ENCODE measurements at places on chromosomes 3 and 15.
A peak's percentile ranks its signal among the peaks of the same experiment; 100 is the strongest.

DNA sequence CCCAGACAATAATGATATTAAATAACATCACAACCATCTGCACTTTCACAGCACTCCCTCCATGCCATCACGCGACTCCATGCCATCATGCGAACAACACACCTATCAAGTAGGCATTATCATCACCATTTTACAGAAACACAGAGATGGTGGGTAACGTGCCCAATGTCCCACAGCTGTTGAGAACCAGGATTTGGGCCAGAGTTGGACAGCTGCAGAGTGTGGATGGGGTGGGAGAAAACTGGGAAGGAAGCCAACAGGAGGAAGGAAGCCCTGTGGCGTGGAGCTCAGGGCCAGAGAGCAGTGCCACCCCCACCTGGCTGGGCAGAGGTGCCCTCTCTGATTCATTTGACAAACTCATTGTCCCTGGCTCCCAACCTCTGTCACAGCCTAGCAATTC, 29.0 kb downstream of the RBPMS2 start:
- DNase-seq: no peak

DNA sequence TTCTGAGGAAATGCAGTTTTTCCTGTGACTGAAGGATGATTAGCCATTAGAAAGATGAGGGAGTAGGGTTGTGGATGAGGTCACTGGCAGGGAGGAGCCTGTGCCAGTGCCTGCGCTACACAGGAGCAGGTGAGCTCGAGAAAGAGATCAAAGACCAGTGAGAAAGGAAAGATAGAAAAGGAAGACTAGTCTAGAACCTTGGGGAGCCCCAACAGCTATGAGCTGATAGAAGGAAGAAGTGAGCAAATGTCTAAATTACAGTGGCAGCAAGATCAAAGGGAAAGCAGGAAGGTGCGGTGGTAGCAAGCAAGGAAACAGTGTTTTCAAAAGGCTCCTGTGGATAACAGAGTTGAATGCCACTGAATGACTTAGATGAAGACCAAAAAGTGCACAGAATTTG, 39.6 kb downstream of the LNP1 start:
- no peak for DNase-seq

GRCh38 chr3:53570709-53571108, 76.3 kb downstream of the CACNA1D start:
- DNase-seq: no peak

DNA sequence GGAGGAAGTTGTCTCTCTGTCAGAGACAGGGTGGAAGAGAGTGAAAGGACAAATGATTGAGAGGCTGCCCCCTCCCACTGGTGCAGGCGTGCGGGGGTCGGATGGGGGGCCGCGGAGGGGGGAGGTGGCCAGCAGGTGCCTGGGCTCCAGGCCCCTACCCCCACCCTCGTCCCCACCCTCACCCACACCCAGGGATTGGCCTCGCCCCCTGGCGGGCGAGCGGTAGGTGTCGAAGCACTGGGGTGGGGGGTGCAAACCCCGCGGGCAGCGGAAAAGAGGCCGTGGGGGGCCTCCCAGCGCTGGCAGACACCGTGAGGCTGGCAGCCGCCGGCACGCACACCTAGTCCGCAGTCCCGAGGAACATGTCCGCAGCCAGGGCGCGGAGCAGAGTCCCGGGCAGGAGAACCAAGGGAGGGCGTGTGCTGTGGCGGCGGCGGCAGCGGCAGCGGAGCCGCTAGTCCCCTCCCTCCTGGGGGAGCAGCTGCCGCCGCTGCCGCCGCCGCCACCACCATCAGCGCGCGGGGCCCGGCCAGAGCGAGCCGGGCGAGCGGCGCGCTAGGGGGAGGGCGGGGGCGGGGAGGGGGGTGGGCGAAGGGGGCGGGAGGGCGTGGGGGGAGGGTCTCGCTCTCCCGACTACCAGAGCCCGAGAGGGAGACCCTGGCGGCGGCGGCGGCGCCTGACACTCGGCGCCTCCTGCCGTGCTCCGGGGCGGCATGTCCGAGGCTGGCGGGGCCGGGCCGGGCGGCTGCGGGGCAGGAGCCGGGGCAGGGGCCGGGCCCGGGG, at the start of gene KAT2B:
TSS of gene KAT2B (plus strand) at position 682 of the 783 bp plus-strand sequence. CDS start at position 714, 32 bp downstream.
- peak; percentile 81 for DNase-seq

GRCh38 chr15:92527197-92527596, 128.4 kb downstream of the FAM174B start:
- no peak for DNase-seq

- DNase-seq: no peak
These were observed 211.8 kb downstream of the CHST2 start for GRCh38 chr3:143331350-143331749.

- DNase-seq: no peak
These were observed 2.3 kb downstream of the ITPR1 start for GRCh38 chr3:4495294-4496086.

- no peak for DNase-seq
These were observed 17.5 kb upstream of the RBP1 start for GRCh38 chr3:139557041-139557440.

DNA sequence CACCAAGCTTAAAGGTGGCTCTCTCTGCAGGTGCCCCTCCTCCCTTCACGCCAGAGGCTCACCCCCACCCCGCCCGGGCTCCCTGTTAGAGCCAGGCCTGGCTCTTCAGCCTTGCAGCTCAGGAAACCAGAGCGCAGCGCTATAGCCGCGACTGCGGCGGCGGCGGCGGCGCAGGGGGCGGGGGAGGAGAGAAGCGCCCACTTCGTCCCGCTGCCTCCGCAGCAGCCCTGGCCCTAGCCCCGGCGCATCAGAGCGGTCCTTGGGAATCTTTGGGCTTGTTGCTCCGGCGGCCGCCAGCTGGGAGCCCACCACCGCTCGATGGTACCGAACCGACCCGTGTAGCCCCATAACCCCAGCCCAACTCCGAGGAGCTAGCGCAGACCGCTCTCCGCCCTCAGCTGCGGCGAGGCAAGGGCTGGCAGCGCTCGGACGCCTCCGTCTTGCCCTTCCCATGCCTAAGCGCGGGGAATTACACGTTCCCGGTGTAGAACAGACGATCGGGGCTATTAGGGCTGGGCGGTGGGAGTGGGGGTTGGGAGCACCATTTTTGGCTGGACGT, 1.2 kb downstream of the RASGRF1 start:
- no peak for DNase-seq

DNA sequence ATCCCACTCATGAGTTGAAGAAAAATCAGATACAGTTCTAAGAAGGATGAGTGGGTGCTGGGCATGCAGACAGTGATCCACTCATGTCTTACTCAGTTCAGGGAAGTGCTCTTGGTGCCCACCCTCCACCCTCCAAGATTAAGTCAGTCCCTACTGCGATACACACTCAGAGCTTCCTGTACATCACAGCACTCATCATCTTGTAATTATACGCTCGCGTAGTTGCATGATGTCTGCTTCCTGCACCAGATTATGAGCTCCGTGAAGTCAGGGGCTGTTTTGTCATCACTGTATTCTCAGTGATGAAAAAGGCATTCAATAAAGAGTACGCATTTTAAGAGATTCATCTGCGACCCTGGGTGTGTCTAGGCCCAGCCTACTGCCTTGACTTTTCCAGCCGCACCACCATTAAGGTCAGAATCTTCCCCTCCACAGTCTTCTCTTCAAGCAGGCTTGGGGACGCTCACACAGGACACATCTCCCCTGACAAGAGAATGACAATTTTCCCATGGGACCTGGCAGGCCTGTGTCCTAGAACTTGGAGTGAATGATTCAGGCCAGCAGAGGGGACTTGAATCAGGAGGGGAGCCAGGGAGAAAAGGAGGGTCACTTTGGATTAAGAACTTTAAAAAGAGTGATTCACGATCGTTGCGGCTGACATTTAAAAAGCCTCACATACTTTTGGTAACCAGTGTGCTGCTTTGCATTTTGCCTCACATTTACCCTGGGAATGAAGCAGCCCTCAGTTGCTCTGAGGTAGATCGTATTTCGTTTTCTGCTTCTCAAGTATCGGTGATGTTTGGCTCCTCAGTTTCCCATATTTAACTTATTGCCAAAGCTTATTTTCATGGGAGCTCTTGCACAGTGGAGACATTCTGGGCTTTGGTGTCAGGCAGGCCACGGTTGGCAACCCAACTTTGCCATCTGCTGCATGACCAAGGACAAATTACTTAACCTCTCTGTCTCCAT, 7.9 kb upstream of the PDE8A start:
- DNase-seq: no peak

DNA sequence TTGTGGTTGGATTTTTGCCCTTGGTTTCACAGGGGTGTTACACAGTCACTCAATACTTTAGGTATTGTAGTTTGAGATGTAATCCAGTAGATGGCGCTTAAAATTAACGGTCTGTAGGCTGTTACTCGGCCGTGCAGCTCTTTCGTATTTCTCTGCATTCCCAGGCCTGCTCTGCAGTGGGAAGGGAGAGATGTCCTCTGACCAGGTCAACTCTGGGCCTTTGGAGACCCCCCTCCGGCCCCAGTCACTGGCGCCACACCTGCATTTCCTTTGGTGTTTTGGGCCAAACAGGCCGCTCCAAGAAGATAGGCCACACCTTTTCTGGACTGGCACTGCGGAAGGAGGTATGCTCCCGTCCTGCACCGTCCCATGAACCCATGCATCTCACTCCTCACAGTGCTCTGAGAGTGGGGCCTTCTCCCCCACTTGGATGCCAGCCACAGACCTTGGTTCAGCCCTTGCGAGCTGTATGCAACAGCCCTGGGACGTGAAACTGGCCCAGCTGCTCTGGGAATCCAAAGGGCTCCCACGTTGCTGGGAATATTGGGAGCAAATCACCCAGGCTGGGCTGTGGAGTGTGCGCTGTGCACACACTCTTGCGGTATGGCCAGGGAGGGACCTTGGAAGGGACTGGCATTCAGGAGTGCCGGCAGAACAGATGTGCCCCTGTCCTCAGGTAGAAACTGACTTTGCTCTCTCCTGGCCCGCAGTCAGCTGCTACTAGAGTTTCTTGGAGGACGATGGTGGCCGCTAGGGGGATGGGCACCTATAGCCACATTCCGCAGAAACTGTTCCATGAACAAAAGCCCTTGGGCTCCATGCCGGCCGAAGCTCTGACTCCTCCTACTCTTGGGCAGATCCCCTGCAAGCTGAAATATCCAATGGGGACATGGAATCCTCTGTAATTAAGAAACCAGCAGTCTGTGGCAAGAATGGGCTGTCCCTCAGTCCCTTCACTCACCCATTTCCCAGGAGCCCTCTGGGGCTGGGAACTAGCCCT, 410.5 kb upstream of the CADM2 start:
- no peak for DNase-seq

GRCh38 chr15:50876260-50876988, 32.1 kb upstream of the AP4E1 start:
- DNase-seq: no peak

DNA sequence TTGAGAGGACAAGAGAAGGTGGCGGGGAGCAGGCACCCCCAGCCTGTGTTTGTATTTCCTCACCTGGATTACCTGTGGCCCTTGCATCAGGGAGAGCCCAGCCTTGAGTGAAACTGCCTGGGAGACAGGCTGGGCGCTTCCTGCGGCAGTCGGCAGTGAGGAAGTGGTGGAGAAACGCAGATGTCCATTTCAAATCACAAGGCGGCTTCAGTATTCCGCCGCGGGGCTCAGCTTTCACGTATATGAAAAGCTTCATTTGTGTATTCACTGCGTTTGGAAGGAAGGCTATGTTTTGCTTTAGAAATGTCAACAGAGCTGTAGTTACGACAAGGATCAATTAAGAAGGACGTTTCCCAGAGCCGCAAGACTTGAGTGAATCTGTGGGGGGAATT, 167.4 kb upstream of the CTDSPL start:
- DNase-seq: no peak

GRCh38 chr3:58307639-58308215, 1.4 kb downstream of the HTD2 start:
- no peak for DNase-seq

GRCh38 chr3:159239059-159239458, 437.2 kb downstream of the MFSD1 start:
- no peak for DNase-seq

DNA sequence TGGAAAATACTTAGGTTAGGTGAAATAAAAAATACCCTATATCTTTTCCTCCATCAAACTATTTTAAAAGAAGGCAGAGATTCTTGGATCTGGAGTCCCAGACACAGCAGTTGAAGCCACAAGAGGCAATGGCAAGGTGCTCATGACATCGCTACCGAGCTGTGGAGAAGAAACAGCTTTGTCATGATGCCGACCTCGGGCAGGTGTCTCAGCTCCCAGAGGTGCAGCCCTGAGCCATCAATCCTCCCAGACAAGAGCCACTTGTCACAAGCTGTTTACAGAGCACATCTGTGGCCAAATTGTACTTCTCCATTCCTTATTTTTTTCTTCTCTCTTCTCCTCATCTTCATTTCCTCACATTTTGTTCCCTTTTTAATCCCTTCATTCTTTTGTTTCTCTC, 50.8 kb downstream of the GPR176 start:
- DNase-seq: no peak

DNA sequence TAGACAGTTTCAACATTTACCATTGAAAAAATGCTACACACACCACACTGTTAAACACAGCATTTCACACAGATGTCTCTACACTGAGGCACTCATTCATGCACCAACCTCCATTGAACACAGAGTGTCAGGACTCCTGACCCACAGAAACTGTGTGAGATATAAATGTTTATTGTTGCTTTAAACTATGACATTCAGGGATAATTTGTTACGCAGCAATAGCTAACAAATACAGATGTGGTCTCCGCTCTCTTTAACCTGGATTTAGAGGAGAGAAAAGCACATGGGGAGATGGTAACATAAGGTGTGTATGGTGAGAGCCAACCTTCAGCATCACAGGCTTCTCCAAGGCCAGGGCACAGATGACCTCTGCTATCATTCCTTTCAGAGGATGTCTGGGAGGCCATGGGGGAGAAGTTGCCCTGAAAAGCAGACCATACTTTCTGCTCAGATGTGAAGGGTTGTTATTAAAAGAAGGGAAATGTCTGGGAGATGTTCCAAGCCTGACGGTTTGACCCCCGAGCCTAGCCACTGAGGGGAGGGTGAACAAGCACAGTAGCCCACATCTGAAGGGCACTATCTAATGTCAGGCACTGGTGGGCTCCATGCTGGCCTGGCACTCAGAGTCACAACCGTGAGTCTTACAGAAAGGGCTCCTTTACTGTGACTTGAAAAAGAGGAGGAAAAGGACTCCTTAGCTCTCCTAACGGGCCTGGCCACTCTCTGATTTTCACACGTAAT, 284.5 kb upstream of the TLE3 start:
- DNase-seq: no peak

GRCh38 chr3:110575702-110576101, 495.9 kb upstream of the NECTIN3 start:
- no peak for DNase-seq

GRCh38 chr3:49017971-49018706, at the start of gene DALRD3:
Gene DALRD3, minus strand, starts transcription at chr3:49018580. Its CDS starts 16 bp downstream, at chr3:49018564.
- DNase-seq: peak; percentile 43

- DNase-seq: no peak
These were observed 6.8 kb upstream of the AMOTL2 start for GRCh38 chr3:134381076-134381475.

GRCh38 chr3:61936344-61936937, 375.1 kb downstream of the PTPRG start:
- no peak for DNase-seq

GRCh38 chr3:88032245-88032644, 26.6 kb downstream of the CGGBP1 start:
- no peak for DNase-seq

GRCh38 chr15:59814409-59814808, 125.3 kb upstream of the BNIP2 start:
- DNase-seq: peak; percentile 28

All from activated effector memory CD4-positive, alpha-beta T cell treated with Interleukin-2 at 50 U/mL for 16 hours (primary cell).